ENCODE measurements at places on chromosomes 3 and 15.
A peak's percentile ranks its signal among the peaks of the same experiment; 100 is the strongest.

DNA sequence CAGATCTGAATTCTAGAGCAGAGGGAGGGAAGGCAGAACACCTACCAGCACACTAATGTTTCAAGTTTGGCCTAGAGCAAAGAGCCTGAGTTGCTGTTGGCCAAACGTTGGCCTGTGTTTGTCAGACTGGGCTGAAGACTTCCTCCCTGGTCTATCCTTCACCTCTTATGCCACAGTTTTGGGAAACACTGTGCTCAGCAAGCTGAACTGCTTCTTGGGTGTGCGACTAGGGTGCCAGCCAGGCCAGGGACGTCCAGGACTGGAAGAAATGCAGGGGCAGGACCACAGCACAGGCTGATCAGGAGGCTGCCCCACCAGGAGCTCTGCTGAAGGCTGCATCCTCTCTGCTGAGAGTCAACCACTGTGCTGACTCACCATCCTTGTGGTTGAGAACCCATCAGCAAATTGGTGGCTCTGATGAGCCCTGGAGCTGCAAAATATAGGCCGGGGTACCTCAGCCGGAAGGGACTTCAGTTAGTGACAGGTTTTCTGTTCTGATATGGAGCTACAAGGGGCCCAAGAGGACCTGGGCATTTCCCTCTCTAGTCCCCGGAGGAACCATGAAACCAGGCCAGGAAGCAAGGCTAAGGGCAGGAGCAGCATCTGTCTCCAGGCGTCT, 131.6 kb upstream of the RASGRP1 start:
- no peak for DNase-seq

- DNase-seq, result no peak
Measured at GRCh38 chr3:13042715-13043271, 30.4 kb downstream of the IQSEC1 start.

- DNase-seq, result peak; percentile 47
Measured at GRCh38 chr15:92155934-92156333, 237.7 kb upstream of the ST8SIA2 start.

DNA sequence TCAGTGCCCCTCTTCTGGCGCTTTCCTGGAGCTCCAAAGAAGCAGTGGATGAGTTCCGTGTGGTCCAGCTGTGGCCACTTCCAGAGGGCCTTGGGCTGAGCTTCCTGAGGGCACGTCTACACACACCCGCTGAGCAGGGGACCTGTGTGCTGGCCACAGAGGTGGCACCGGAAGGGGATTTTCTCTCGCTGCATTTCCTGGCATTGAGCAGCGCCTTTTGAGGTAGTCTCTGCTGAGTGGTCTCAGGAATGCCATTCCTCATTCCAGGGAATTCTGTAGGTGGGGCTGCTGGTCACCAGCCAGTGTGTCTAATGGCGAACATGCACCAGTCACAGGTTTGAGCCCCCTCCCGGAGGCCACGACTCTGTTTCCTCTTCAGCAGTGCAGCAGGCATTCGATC, 48.1 kb downstream of the AMOTL2 start:
- no peak for DNase-seq

DNA sequence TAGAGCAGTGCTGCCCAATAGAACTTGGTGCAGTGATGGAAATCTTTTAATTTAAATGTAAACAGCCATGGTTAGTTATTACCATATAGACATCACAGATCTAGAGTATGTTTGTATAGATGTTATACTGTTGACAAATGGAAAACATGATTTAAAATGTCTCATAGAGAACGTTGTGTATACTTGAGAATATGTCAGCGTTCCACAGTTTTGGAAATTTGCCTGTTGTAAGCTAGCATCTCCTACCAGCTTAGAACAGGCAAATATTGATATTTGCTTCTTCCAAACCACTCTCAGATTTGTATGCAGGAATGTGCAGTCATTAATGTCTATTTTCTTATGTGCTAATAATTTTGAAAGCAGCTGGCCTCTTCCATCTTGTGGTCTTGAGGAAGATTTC, 8.4 kb upstream of the LXN start:
- no peak for DNase-seq

DNA sequence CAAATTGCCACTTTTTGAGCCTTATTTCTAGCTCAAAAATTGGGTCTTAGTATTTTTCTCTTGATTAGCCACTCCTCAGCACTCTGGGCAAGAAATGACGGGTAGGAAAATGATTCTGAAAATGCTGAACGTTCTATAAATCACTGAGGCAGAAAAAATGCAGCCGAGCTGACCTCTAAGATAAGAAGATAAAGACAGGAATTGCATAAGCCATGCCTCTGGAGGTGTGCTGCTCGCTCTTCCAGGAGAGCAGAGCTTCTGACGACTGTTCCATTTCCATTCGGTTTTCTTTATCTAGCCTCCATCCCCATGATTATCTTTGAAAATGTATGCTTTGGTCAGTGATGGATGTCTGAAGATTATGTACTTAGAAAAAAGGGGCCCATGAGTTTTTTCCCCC, 558.8 kb upstream of the ADAMTS9 start:
- DNase-seq, result peak; percentile 22

GRCh38 chr3:184333190-184333589, 4.2 kb upstream of the FAM131A start:
- DNase-seq, result no peak

GRCh38 chr15:92662762-92663161, 7.2 kb upstream of the FAM174B start:
- no peak for DNase-seq

DNA sequence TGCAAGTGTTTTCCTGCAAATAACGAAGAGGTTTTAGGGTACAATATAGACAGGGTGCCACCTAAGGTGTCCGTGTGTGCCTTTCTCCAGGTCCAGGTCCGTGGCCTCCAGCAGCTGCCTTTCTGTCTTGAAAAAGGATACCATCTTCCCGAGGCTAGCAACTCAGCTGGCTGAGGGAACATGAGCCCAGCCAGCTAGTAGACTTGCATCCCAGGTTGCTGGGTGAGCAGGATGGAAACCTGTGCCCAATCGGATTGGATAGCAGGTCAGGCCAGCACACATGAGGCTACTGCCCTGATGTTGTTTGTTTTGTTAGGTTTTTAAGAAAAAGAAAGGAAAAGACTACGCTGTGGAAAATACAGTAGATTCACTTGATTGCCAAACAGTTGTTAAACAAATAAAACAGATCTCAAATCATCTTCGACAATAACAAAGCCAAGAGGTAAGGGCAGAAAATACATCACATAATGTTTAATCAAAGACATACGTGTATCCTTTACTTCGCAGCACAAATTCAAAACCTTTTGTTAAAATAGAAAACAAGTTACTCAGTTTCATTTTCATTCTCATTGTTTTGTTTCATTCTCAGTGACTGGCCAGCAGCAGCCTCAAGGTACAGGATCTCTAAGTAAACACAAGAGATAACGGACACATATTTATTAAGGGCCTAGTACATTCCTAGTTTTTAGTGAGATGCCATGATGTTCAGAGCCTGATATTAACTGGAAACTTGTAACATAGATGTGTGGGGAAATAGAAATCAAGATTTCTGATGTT, 661.2 kb upstream of the NR2F2 start:
- DNase-seq, result no peak

DNA sequence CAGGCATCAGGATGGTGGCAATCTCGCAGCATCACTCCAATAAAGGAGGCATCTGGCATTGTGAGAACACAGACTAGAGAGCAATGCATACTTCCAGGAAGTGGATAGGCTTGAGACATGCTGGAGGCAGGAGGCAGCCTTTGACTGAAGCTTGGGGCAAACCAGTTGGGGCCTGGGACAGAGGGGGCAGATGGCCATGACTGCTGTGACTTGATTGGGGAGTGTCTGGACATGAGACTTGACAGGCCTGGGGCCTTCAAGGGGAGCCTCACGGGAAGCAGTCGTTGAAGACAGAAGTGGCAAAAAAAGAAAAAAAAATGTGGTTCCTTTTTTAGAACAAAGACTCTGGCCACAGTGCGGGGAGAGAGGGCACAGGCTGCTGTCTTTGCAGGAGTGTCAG, 44.7 kb upstream of the CHRNA7 start:
- DNase-seq, result no peak

- no peak for DNase-seq
Measured at GRCh38 chr3:181076558-181076957, 87.0 kb upstream of the DNAJC19 start.

- no peak for DNase-seq
Measured at GRCh38 chr3:71176366-71176765, 407.2 kb downstream of the FOXP1 start.

- no peak for DNase-seq
Measured at GRCh38 chr15:26033493-26033892, 170.4 kb upstream of the ATP10A start.

- DNase-seq, result no peak
Measured at GRCh38 chr3:27171113-27171512, 198.1 kb downstream of the NEK10 start.

- no peak for DNase-seq
Measured at GRCh38 chr3:169286992-169287391, 376.5 kb downstream of the MECOM start.

- no peak for DNase-seq
Measured at GRCh38 chr3:63528325-63529000, 124.0 kb upstream of the SNTN start.

GRCh38 chr3:48047841-48048464, 31.7 kb upstream of the MAP4 start:
- DNase-seq, result no peak

- DNase-seq, result peak; percentile 2
Measured at GRCh38 chr15:73924171-73924921, 1.9 kb upstream of the LOXL1 start.

- DNase-seq, result no peak
Measured at GRCh38 chr15:40739047-40739446, 16.0 kb downstream of the RMDN3 start.

DNA sequence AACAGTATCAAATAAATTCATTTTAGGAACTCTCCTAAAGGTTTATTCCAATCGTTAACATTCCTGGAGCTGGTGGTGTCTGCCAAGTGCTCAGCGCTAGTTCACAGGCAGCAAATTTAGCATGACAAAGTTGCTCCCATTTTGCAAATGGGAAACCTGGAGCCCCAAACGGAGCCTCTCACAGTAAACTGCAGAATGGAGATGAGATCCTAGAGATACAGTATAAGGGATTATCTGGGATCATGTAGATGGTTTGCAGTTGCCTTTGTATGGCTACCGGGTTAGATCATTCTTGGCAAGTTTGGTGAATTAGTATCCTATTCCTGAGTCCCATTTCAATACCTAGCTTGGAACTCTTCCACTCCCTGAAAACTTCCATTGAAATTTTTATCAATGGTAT, 173.7 kb downstream of the CDIN1 start:
- no peak for DNase-seq

GRCh38 chr3:50210510-50211367, 5.7 kb downstream of the SLC38A3 start:
- no peak for DNase-seq

DNA sequence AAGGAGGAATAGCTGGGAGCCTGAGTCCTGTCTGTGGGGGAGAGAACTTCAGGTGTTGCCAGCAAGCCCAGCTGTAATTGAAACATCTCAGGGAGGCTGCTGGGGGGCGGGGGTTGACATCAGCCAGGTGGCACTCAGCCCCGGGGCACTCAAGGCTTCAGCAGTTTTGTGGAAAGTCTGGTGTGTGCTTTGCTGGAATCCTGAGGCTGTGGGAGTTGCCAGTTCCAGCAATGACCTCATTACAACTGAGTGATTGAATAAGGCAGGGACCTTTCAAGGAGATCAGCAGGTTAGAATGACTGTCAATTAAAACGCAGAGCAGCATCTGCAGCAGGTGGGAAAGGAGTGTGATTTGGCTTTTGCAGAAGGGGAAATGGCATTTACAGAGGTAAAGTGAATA, 75.7 kb downstream of the FAM43A start:
- DNase-seq, result peak; percentile 32

DNA sequence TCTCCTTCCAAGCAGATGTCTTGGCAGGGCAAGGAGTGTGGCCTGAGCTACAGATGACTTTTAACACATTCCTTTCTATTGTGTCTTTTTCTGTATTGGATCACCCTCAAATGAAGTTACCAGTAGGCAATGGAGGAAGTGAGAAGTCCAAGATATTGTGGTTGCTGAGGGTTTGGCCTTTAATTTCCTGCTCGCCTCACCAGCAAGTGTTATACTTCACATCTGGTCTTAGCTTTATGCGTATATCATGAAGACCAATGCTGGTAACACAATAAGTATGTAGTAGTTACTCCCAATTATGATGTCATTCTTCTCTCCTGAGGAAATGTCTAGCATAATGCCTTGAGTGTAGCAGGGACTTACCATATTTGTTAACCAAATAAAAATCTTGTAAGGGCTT, 179.9 kb downstream of the ZIC1 start:
- DNase-seq, result no peak

DNA sequence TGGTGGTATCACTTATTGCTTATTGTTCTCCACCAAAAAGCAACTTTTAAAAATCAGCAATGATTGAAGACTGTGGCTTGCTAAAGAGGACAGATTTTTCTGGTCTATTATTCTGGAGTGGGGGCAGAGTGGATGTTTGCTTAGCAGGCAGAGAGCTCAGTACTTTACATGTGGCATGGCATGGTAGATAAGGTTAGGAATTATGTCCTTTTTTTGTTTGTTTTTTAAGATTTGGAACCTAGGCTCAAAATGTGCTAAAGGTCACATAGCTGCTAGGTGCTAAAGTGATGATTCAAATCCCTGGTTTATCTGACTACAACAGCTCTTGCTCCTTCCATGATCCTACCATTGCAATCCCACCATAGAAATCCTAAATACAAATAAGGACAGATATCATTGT, 331.0 kb upstream of the ADAMTS9 start:
- no peak for DNase-seq

GRCh38 chr3:127694467-127695215, 21.9 kb downstream of the ABTB1 start:
- no peak for DNase-seq

GRCh38 chr3:178370387-178370786, 165.8 kb upstream of the KCNMB2 start:
- no peak for DNase-seq

- no peak for DNase-seq
Measured at GRCh38 chr3:100868894-100869293, 124.3 kb downstream of the ABI3BP start.

DNA sequence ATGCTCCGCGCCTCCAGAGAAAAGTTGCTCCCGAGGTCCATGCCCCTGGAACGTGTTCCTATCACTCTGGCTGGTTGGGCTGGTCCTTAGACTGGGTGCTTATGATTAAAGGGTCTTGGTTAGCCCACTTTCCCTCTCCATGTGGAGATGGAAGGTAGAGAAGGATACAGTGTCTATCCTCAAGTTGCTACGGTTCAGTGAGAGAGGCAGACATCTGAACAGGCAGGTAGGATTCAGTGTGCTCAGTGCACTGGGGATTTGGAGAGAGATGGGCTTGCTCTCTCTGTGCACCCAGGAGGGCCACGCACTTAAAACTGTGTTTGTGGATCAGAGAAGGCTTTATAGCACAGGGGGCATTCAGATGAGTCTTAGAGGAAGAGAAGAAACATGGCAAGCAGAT, 63.0 kb downstream of the RPL39L start:
- DNase-seq, result no peak

GRCh38 chr3:37481982-37482381, 307.6 kb upstream of the LRRFIP2 start:
- no peak for DNase-seq
